Lung (tissue), 17 donors: ENCODE measurements at places on chromosomes 12 and 14.

DNA sequence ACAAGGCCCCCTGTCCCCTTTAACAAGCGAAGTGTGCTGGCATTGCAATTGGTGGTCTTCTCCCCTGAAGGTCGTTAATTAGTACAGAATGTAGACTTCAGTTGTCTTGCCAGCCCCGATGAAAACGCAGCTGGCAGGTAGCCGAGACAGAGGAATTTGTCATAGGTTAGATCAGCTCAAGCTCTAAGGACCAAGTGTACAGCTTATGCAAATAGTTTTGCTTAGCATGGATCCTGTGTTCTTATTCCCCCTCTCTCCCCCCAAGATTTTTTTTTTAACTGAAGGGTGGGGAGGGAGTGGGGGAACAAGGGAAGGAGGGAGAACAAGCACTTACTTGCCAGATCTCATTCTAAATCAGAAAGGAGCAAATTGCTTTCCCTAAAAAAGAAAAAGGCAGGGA lies 58.6 kb upstream of the PARP11 start:
- DNase-seq = peak; percentile 69

- DNase-seq = no peak
Measured at GRCh38 chr14:47619392-47619791, 56.0 kb downstream of the MDGA2 start.

DNA sequence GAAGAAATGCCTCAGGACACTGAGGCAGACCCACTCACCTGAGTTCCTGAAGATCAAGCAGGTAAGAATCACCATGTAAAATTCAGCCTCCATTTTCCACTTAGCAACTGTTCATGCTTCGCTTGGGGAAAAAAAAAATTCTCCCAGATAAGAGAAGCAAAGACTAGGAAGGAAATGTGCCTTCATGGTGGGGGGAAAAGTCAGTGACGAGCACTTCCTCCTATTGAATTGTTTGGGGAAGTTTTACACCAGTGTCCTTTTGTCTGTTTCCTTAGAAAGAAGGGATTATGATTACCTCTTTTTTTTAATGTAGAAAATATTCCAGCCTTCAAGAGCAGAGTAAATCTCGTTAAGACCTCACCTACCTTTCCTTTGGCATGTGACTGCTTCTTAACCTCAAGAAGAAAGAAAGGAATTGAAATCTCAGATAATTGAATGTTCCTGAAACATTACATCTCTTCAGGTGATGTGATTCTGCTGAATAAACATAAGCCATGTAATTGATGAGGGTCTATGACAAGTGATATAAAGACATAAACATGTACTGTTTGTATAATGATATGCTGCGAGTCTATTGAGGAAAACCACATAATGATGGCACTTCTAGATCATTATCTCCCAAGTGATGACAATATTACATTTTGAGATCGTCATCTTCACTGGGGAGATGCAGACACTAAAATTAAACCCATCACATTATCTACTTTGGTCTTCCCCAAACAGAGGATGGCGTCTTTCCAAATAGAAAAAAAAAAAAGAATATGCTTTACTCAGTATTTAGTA lies at the start of gene PTPRB:
PTPRB (minus strand) TSS at position 127 of the 783 bp plus-strand sequence; CDS start at position 93, 34 bp downstream.
- DNase-seq = no peak

DNA sequence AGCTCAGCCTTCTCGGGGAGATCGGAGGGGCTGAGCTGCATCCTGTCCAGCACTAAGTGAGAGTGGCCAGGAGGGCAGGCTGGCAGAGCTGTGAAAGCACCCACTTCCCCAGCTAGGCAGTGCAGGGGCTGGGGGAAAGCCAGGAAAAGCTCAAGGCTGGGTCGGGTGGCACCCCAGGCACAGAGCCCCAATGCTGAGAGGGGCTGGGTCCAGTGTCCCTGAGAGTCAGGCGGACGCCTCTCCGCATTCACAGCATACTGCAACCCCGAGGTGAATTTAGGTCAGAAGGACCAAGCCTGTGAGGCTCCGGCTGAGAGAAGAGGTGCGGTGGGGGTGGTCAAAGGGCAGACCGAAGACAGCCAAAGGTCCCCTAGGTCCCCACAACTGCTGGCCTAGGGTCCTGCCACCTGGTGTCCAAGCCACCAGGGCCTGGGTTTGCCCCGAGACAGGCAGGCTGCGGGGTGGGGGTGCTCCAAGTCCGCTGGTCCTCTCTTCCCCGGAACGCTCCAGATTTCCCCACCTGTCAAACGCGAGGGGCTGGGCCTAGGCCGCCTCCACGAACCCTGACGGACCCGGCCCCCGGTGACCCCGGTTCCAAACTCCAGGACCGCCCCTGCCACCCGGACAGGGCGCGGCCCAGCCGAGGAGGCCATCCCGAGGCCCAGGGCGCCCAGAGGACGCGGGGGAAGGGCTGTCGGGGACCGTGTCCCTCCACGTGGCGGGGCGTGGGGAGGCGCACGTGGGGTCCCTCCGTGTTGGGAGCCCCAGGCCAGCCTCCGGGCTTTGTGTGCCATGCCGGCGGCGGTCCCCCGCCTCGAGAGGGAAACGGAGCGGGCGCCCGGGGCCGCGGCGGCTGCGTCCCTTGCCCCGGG lies 527 bp downstream of the CAMKK2 start:
- DNase-seq = peak; percentile 27
